ENCODE measurements at places on chromosomes 12 and 14. TPM values are rescaled to one million over a fixed set of nuclear protein-coding genes. Genes with fewer than 3 reads are reported as not detected.

The GPX2 gene
- polyA plus RNA-seq: 60.0 TPM

GRCh38 chr12:46514886-46515285, 142.3 kb upstream of the SLC38A2 start:
- no peak for DNase-seq

GRCh38 chr14:93086441-93087055, 29.2 kb downstream of the ITPK1 start:
- DNase-seq: no peak

The TSPAN19 gene
- polyA plus RNA-seq: 1.3 TPM

The CPM gene
- 35.7 TPM for polyA plus RNA-seq

- no peak for DNase-seq
Measured at GRCh38 chr12:95326855-95327254, 109.2 kb downstream of the VEZT start.

The SIVA1 gene
- 124 TPM for polyA plus RNA-seq

- no peak for DNase-seq
Measured at GRCh38 chr12:8917031-8917430, 2.7 kb downstream of the PHC1 start.

- DNase-seq: no peak
Measured at GRCh38 chr12:91990525-91990924, 155.1 kb downstream of the BTG1 start.

GRCh38 chr14:93009471-93010129, 86.7 kb downstream of the CHGA start:
- no peak for DNase-seq

GRCh38 chr14:69459122-69459521, 25.4 kb upstream of the PLEKHD1 start:
- no peak for DNase-seq

Measured in kidney (tissue), 22 donors.